ENCODE measurements at places on chromosomes 5 and 9.

GRCh38 chr9:132970324-132971062 lies 8.0 kb upstream of the GFI1B start:
- DNase-seq = no peak

DNA sequence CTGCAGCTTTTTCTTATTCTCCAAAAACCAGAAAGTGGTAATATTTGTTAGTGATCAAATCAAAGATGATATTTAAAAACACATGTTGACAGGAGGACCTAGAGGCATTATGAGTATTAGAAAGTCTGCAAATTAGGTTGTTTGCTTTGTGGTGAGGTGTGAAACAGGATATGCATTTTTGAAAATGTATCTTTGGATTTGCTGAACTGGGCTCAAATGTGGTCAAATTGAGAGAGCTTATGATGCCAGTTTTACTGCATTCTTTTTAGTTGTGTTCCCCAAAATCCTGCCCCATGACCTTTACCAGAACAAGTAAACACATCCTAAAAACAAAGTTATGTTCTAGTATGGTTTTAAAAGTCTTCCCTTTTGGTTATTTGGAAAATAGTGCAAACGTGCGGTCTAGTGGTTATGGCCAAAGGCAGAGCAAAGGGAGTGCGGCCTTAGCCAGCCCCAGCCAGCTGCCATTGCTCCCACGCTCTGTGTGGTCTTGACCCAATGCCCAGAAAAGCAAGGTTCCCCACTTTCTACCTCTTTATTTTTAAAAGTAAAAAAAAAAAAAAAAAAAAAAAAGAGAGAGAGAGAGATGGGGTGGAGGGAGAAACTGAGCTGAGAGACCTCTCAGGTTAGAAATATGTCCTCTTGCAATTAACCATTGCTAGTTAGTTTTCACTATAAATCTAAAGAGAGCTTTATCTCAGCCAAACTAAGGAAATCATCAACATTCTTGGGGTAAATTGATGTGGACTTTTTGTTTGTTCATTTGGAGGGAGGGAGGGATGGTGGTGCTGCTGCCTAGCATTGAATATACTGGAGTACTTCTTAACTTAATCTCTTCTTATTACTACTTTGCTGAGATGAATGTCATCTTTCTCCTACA lies 176.6 kb downstream of the ARHGAP26 start:
- no peak for DNase-seq

DNA sequence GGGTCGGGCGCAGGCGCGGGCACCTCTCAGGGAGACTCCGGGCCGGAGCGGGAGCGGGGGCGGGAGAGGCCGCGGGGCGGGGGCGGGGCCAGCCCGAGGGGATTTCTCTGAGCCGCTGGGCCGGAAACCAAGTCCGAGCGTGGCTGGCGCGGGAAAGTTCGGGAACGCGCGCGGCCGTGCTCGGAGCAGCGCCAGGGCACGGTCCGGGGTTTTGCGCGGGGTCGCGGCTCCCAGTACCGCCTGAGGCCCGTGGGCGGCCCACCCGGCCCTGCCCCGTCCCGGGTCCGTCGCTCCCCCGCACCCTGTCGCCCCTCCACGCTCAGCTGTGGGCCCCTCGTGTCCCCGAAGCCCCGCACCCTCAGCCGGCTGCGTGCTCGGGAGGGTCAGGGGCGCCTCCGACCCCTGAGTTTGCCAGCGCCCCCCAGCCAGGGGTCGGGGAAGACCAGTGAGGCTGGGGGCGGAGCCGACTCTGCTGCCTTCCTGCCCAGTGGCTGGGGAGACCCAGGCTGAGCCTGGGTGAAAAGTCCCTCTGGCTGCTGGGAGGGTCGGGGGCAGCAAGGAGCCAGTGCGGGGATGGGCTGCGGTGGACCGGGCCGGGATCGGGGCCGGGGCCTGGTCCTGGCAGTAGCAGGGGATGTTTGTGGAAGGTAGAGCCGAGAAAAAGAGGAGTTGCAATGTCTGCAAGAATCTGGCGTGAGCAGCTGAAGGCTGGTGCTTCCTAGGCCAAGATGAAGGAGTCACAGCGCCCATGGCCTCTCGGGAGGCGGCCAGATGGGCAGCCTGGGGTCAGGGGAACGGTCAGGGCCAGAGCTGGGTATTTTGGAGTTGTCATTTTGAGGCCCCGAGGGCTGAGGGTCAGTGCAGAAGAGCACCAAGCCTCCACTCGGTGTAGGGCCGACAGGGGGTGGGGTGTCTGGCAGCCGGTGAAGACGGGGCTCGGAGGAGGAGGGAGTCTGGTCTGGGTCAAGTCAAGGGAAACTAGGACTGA lies 588 bp downstream of the TRAF2 start:
- DNase-seq = no peak

DNA sequence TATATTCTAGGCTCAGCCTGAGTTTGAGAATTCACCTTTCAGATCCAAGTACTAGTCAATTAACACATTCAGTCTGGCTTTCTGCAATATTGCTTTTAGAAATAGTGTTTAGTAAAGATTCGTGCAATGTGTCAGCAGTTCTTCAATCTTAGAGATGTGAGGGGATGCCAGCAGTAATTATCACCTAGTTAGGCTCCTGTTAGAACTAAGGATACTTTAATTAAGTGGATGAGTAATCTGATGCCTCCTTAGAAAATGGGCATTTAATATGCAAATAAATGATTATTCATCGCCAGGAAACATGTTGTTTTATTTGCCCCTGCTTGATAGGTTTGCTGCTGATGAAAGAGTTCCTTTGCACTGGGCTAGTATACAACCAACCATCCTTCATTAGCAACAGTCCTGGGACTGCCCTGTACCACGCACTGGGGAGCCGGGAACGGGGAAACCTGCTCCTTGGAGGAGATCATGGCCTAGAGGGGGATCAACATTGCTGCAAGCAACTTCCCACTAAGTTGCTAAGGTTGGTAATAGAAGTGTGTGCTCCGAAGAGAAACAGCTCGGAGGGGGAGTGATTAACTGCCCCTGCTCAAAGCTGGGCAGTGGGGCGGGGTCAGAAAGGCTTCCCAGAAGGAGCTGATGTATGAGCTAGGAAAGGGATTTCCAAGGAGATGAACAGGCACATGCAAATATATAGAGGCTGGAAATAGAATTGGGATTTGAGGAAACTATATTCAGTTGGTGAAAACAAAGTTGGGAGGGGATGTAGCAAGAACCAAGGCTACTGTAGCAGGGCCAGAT lies 231.8 kb downstream of the DRD1 start:
- no peak for DNase-seq

- no peak for DNase-seq
These were observed 64.5 kb downstream of the C9orf152 start for GRCh38 chr9:110143485-110143884.

GRCh38 chr9:72486594-72486955 lies 34.8 kb upstream of the TMC1 start:
- DNase-seq = no peak
